ENCODE measurements at places on chromosomes 13 and 19.
A peak's percentile ranks its signal among the peaks of the same experiment; 100 is the strongest.

GRCh38 chr13:47351798-47352197 is 454.9 kb upstream of the HTR2A start:
- no peak for DNase-seq

DNA sequence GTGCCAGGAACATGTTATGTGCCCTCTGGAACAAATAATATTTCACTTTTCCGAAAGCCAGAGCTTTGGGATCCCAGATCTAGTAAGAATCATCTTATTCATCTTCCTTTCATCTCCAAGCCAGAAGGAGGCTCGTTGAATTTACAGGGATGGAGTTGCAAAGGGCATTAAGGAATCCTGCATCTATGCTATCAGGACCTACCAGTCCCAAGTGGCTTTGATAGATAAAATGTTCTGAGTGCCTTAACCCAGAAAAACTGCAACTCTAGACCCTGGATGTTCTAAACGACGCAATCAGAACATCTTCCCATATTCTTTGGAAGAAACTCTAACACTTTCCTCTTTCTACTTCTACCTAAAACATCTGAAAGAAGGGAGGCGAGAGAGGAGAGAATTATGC is 9.2 kb upstream of the EDDM13 start:
- DNase-seq, result no peak

DNA sequence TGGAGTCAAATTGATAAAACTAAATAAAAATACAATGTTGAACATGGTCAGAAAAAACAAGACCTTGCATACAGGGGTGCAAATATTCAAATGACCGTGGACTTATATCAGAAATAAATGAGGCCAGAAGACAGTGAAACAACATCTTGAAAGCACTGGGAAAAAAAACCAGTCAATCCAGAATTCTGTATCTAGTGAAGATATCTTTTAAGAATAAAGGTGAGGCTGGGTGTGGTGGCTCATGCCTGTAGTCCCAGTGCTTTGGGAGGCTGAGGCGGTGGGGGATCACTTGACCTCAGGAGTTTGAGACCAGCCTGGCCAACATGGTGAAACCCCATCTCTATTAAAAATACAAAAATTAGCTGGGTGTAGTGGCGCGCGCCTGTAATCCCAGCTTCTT is 15.2 kb upstream of the CEBPA start:
- no peak for DNase-seq

DNA sequence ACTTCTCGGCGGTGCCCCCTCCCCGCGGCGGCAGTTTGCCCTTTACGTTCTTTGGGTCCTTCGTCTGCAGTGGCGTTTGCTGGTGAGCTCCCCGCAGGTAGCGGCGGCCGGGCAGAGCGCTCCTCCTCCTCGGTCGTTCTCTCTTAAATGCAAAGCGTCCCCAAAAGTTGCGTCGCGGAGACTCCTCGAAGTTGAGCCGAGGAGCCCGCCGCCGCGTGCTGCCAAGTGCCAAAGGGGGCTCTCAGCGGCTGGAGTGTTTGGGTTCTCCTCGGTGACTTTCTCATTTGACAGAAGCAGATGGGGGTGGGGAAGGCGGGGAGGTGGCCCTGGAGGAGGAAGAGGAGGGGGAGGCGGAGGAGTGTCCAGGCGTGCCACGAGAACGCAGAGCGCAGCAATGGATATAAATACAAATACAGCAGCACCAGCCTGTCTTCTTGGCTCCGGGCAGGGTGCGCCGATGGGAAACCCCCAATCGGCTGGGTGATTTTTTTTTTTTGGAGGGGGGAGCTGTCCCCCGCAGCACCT is at the start of gene SOX21:
Gene SOX21 (minus strand): TSS at position 259 of the 525 bp plus-strand sequence. CDS start 496 bp downstream, outside the sequence.
- DNase-seq, result no peak

GRCh38 chr13:33004511-33004910 is 11.7 kb upstream of the KL start:
- DNase-seq, result no peak

DNA sequence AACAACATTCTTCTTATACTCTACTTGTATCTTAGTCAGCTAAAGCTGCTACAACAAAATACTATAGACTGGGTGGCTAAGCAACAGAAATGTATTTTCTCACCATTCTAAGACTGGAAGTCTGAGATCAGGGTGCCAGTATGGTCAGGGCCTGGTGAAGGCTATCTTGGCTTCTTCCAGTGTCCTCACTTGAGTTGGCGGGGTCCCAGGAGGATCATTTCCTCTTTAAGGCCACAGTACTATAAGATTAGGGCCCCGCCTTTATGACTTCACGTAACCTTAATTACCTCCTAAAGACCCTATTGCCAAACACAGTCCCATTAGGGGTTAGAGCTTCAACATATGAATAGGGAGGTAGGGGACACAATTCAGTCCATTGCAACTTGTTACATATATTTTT is 30.7 kb upstream of the DOCK9 start:
- no peak for DNase-seq

GRCh38 chr13:104920091-104920490 is 1615.4 kb downstream of the EFNB2 start:
- no peak for DNase-seq

GRCh38 chr13:73286942-73287620 is 228.3 kb downstream of the KLF5 start:
- DNase-seq, result no peak

DNA sequence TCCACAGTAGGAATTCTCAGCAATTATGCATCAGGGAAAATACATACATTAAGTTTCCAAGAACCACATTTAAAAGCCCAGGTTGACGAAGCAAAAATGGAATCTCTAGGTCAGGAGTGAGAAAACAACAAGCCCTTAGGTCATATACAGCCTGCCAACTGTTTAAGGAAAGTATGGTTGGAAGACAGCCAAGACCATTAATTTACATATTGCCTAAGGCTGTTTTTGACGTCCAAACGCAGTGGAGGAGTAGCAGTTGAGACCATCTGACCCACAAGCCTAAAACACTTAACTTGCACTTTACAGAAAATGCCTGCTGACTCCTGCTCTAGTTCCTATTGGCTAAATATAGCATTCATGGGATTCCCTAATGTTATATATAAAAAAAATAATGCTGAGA is 299.0 kb downstream of the ITGBL1 start:
- peak; percentile 81 for DNase-seq

- no peak for DNase-seq
Measured at GRCh38 chr13:86446311-86446710, 647.1 kb upstream of the SLITRK6 start.

GRCh38 chr13:51922771-51923480 is 61.2 kb downstream of the CCDC70 start:
- DNase-seq, result no peak

DNA sequence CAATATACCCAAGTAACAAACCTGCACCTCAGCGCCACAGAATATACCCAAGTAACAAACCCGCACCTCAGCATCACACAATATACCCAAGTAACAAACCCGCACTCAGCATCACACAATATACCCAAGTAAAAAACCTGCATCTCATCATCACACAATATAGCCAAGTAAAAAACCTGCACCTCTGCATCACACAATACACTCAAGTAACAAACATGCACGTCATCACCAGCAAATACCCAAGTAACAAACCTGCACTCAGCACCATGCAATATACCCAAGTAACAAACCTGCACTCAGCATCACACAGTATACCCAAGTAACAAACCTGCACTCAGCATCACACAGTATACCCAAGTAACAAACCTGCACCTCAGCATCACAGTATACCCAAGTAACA is 69.8 kb downstream of the UQCRFS1 start:
- DNase-seq, result no peak

DNA sequence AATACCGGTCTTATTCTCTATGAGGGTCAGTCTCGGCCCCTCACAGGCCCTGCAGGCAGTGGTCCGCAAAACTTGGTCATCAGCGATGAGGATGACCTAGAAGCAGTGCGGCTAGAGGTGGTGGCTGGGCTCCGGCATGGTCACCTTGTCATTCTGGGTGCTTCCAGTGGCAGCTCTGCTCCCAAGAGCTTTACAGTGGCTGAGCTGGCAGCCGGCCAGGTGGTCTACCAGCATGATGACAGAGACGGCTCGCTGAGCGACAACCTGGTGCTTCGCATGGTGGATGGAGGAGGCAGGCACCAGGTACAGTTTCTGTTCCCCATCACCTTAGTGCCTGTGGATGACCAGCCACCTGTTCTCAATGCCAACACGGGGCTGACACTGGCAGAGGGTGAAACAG is 1.8 kb downstream of the FREM2 start:
- DNase-seq, result no peak

GRCh38 chr13:91359111-91359510 is 11.6 kb downstream of the MIR17HG start:
- no peak for DNase-seq

GRCh38 chr19:39246951-39247669 is 1.5 kb downstream of the IFNL4 start:
- no peak for DNase-seq

DNA sequence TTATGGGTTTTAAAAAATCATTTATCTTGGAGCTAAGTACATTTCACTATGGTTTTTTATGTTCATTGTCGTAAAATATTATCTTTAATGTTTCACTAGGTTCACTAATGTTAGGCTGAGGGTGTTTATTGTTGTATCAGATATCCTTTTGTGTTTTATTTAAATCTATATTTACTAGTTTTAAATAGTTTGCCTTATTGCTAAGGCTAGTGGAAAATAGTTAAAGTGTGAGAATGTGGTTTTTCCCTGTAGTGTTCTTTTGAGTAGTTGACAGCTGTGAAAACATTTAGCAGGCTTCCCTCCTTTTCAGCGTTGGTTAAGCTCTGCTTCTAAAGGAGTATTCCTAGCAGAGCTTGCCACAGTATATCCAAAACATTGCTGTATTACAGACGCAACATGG is 139.0 kb downstream of the TM9SF2 start:
- DNase-seq, result no peak

DNA sequence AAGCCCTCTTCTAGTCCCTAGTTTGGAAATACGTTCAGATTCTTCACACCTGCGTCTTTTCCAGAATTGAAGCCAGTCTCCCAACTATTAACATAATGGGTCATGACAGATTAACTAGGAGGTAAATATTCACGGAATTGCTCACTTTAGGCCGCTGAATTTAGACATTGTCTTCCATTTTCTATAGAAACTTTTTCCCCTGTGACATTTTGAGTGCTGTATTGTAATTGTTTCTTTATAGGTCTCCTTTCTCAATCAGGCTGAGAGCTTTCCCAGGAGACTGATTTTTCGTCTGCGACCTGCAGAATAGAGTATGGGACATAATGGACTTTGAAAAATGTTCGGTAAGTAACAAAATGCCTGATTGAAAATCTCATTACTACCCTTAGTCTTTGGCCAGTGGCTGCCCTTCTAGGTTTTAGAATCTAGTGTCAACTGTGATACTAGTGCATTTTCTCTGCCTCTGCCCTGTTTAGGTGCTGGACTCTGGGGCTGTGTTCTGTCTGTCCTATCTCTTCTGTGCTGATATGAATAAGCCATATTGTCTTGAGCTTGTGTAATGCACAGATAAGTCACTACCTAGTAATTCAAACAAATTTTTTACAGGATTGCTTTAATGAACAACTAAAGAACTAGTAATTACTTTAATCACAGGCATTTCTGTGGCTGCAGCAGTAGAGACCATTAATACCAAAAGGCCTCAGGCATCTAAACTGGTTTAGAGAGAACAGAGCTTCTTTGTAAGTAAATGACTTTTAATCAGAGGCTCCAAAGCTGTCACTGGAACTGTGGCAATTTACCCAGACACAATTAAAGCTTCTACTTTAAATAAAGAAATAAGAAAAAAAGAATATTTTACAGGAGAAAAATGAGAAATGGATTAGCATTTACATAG is 122.4 kb upstream of the FREM2 start:
- no peak for DNase-seq

- DNase-seq, result no peak
Measured at GRCh38 chr13:110942248-110942981, 27.5 kb upstream of the ANKRD10 start.

- DNase-seq, result peak; percentile 50
Measured at GRCh38 chr13:46648166-46648607, 95.2 kb downstream of the LRCH1 start.

DNA sequence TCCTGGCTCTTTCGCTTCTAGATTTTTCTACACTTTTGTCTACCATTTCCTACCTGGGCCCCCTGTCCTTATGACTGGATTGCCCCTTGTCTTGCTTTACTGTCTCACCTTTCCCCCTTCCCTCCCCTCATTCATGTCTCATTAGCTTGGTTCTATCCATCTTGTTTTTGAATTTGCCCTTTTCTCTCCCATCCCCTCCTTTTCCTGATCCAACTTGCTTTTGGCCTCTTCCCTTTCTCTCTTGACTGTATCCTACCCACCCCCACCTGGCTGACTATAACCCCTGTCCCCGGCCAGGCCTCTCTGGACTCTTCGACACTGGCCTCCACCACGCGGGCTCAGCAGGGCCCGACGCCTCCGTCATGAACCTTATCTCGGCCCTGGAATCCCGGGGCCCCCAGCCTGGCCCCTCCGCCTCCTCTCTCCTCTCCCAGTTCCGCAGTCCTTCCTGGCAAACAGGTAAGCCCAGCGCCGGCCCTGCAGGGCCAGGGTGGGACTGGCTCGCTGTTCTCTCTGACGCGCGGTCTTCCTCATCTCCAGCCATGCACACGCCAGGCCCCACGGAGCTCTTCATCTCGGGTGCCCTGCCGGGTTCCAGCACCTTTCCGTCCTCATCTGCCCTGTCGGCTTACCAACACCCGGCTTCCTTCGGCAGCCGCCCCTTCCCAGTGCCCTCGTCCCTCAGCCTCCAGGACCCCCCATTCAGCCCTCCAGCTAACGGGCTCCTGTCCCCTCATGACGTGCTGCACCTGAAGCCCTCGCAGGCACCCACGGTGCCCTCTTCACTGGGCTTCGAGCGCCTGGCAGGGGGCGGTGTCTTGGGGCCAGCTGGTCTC is 3.4 kb downstream of the PRR12 start:
- DNase-seq, result no peak

- DNase-seq, result no peak
Measured at GRCh38 chr13:37326334-37326733, 220.9 kb upstream of the CSNK1A1L start.

DNA sequence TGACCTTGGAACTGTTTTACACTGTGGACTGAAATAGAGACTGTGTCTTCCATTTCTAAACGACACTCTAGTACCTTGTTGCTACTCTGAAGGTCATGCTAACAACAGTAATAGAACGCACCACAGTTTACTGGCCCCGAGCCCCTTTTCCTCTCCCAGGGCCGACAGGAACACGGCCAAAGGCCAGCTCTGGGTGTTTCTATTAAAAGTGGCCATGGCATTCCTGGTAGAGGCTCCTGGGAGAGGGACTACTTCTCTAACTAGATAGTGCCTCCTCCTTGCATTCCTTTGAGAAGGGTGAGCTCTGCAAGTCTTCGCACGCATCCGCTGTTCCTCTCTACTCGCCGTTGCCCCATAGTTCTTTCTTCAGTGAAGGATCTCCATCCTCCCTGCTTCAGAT is 18.7 kb upstream of the SIAH3 start:
- DNase-seq, result no peak

DNA sequence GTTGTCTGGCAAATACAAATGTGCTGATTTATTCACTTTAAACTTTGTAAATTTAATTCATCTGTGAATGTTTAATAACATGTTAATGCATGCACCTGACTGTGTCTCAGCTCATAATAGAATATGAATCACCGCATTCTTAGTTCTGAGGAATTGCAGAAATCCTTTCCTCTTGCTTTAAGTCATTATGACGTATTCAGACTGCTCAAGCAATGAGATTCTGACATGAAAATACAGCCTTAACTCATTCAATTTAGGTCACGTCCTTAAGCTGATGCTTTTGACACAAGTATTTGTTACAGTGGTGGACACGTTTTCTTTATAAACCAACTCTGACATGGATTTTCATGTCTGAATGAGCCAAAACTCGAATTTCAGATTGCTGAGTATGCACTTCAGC is 541.0 kb upstream of the KLF12 start:
- no peak for DNase-seq

- no peak for DNase-seq
Measured at GRCh38 chr13:104625201-104625600, 1559.0 kb upstream of the SLC10A2 start.
